T-helper 22 cell (primary cell): ENCODE measurements at places on chromosomes 2 and 18.

DNA sequence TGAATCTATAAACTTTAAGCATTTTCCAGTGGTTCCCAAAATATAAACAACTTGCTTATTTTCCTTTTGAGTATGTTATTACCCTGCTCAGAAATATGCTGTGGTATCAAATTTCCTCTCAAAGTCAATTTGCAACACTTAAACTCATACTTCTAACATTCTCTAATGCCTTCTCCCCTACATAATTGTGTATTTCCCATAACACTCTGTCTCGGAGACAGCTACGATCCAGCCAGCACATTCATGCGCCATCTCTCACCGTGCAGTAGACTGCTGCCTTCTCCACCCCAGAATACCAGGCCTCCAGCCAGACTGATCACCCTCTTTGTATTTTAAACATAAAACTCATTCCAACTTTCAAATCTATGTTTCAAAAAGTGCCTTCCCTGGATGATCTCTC lies 41.8 kb downstream of the TIMM21 start:
- no peak for DNase-seq

- no peak for DNase-seq
Measured at GRCh38 chr2:103159018-103159417, 397.2 kb downstream of the TMEM182 start.

DNA sequence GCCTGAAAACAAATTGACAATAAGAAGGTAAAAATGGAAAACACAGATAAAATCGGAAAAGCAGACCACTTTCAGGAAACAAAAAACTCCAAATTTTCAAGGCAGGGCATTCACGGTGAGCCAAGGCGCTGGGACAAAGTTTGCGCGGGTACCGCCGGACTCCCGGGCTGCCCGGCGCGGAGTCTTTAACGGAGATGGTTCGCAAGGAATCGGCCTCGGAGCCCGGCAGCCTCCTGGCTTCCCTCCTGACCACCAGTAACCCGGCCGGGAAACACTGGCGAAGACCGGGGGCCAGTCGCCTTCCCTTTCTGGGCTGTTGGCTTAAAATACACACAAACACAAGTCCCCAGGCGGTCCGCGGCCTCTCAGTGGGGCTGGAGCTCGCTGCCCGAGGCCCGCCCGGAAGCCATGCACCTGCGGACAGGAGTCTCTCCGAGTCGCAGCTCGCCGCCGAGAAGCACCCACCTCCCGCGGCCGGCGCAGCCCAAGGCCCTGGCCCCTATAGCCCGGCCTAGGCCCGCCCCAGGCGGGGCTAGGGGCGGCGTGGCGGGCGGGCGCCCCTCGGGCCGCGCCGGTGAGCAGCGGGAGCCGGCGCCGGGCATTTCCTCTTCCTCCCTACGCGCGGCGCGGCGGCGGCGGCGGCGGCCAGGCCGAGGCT lies 622 bp upstream of the KCMF1 start:
- DNase-seq, result peak; percentile 36

DNA sequence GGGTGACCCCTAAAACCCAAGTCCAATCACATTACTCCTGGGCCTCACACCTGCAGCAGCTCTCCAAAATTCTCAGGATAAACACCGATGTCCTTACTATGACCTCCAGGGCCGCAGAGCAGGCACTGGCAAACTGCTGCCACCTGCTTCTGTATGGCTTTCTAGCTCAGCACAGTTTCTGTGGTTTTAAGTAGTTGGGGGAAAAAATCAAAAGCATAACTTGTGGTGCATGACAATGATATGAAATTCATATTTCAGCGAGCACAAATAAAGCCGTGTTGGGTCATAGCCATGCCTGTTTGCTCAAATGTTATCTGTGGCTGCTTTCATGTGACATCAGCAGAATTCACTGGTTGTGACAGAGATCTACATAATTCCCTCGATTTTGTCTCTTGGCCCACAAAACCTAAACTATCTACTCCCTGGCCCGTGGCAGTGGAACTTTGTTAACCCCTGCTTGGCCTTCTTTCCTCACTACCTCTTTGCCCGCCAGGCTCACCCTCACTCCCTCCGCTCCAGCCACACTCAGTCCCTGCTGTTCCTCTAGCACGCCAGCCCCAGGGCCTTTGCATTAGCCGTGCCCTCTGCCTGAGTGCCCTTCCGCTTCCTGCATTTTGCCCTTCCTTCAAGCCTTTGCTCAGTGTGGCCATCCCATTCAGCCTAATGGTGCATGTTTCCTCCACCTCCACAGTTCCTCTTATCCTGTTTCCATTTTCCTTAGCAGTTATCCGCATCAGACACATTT lies 108.3 kb downstream of the AGAP1 start:
- no peak for DNase-seq

GRCh38 chr2:211457325-211457724 lies 900.9 kb downstream of the CPS1 start:
- no peak for DNase-seq

- no peak for DNase-seq
Measured at GRCh38 chr2:3728104-3729054, 25.0 kb downstream of the DCDC2C start.

GRCh38 chr2:218996937-218997336 lies 3.7 kb upstream of the CRYBA2 start:
- no peak for DNase-seq

DNA sequence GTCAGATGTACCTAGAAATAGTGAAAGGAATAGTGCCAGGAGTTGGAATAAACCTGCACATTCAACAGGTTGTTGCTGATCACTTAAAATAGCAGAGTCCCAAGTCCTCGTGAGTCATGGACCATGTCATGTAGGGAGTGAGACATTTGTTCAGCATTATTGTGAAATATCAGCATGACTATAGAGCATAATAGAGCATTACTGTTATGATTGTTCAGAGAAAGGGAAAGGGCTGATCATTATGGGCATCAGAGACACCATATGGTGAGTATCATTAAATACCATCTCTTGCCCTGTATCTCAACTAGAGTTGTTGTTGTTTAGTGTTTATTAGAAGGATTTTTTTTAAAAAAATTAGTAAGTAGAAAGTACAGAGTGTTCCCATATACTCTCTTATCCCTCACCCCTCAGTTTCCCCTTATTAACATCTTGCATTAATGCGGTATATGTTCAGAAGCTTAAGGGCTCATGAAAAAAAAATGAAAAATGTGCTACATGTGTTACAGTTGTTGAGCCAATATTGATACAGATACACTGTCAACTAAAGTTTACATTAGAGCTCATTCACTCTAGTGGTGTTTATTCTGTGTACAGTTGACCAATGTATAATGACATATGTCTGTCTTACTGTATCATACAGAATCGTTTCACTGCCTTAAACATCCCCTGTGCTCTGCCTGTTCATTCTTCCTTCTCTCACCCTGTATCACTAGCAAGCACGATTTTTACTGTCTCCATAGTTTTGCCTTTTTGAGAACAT lies 5.7 kb downstream of the ELAC1 start:
- no peak for DNase-seq
